ENCODE measurements at places on chromosomes 1 and 21.

DNA sequence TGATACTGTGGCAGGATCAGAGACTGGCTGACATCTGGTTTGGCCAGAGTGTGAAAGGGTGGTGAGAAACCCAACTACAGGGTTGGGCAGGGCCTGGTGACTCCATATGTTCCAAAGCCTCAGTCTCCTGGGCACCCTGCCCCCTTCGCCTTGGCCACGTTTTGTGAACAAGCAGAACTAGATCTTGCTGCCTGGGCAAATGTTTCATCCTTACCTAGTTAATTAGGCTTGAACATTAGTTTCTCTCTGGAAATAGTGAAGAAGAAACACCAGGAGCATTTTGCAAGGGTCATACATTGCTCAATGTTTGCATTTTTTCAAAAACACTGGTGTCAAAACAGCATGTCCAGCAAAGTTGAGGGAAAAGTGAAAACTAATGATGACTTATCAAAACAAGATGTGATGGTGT lies 60.5 kb downstream of the MAP3K7CL start:
- peak; percentile 70 for DNase-seq

DNA sequence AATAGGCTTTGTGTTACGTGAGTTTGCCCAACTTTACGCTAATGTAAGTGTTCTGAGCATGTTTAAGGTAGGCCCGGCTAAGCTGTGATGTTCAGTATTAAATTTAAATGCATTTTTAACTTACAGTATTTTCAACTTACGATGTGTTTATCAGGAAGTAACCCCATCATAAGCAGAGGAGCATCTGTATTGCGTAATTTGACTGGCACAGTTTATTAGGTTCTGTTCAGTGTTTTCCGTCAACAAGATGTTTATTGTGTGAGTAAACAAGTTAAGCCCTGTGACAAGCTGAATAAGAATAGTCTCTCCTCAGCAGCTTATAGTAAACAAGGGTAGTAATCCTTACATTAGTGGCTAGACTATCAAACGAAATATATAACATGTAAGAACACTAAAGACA lies 27.2 kb upstream of the SHISA4 start:
- DNase-seq: no peak

GRCh38 chr1:110258734-110259133 lies 48.6 kb downstream of the KCNC4 start:
- DNase-seq: no peak

DNA sequence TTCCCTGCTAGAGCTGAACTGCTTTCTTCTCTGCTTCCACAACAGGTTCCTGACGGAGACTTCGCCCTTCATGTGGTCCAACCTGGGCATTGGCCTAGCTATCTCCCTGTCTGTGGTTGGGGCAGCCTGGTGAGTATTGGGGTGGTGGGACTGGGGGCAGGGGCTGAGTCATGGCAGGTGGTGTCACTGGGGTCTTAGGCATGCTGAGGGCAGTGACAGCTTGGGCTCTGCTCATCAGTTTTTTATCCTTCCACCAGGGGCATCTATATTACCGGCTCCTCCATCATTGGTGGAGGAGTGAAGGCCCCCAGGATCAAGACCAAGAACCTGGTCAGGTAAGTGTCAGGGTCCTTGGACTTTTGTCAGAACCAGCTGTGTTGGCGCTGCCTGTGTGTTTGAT lies 1.3 kb downstream of the ATP6V0B start:
- DNase-seq: no peak

GRCh38 chr1:33392639-33393038 lies 38.3 kb downstream of the PHC2 start:
- DNase-seq: peak; percentile 60
